ENCODE measurements at places on chromosomes 11 and 22. TPM values are rescaled to one million over a fixed set of nuclear protein-coding genes. Genes with fewer than 3 reads are reported as not detected.
A peak's percentile ranks its signal among the peaks of the same experiment; 100 is the strongest.

Gene TRPC6
- 1.4 TPM for total RNA-seq

- no peak for DNase-seq
These were observed 16.8 kb downstream of the CUL5 start for GRCh38 chr11:108025387-108026080.

GRCh38 chr11:134883484-134883883 is 471.4 kb upstream of the B3GAT1 start:
- no peak for DNase-seq

DNA sequence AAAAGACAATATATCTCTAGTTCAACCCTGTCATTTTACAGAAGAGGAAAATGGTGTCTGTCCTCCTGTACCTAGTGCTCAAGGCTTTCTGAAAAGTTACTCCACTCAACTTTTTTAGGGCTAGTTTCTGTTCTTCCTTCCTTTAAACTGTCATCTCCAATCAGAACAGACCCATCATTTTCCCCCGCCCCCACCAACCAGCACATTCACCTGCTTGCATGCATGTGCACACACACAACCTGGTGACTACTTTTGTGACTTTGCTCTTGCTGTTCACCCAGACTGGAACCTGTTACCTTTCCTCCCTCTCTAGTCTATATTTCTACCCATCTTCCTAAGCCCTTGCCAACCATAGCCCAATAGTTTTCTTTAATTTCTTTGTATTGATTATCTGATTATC is 5.6 kb downstream of the FBXO7 start:
- DNase-seq = no peak

DNA sequence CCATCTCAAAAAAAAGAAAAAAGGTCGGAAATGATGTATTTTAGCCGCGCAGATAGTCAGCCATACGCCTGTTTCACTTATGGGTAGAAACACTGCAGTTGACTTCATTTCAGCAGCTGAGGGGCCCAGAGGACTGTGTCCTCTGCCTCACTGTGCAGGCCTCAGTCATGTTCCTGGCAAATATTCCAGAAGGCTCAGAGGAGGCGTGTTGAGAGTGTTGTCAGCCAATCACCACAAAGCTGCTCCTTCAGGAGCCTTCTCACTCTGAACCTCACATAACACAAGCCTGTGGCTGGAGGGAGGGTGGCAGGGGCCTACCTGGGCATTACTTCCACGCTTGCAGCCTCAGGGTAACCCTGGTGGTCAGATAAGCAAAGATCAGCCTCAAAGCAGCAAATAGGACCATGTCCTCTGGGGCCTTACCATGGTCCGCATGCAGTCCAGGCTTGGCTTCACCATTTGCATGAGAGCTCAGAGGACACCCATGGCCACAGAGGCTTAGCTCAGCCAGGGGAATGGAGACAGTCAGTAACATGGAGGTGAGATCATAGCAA is 17.3 kb upstream of the TREH start:
- DNase-seq = no peak

- DNase-seq = no peak
These were observed 18.2 kb downstream of the ST14 start for GRCh38 chr11:130177782-130178181.

DNA sequence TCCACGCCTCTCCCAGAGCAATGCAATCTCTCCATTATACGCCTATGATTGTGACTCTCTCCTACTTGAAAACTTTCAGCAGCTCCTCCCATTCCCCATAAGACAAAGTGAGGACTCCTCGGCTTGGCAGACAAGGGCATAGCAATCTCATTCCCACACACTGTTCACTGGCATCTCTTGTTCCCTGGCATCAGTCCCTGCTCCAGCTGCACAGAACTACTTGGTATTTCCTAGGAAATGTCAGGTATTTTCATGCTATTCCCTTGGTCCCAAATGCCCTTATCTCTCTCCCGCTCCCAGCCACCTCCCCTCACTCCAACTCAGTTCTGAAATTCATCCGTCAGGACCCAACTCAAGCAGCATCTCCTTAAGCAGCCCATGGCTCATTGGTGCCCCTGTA is 28.4 kb downstream of the TMPRSS5 start:
- DNase-seq = no peak

GRCh38 chr22:43236411-43237166 is 49.7 kb upstream of the TTLL12 start:
- no peak for DNase-seq

DNA sequence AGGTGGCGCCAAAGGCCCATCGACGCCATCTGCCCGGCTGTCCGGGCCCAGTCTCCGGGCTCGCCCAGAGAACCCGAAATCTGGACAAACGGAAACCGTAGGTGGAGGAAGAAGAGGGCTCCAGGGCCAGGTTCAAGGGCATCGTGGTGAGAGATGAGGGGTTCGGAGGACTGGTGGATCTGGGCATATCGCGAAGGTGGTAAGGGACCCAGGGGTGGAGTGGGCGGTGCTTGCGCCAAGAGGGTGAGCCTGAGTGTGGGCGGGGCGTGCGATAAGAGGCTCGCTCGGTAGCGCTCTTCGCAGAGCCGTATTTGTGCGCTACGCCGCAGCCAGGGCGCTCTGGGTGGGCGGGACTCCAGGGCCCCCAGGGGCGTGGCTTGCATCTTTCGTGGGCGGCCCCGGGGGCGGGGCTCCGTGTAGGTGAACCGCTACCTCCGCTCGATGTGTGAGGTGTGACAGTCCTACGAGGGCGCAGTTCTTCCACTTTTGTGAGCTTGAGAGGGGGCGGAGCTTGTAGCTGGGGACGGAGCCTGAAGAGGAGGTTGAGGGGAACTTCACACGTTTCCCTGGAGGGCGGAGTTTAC is 4.8 kb downstream of the CD248 start:
- DNase-seq = peak; percentile 93

DNA sequence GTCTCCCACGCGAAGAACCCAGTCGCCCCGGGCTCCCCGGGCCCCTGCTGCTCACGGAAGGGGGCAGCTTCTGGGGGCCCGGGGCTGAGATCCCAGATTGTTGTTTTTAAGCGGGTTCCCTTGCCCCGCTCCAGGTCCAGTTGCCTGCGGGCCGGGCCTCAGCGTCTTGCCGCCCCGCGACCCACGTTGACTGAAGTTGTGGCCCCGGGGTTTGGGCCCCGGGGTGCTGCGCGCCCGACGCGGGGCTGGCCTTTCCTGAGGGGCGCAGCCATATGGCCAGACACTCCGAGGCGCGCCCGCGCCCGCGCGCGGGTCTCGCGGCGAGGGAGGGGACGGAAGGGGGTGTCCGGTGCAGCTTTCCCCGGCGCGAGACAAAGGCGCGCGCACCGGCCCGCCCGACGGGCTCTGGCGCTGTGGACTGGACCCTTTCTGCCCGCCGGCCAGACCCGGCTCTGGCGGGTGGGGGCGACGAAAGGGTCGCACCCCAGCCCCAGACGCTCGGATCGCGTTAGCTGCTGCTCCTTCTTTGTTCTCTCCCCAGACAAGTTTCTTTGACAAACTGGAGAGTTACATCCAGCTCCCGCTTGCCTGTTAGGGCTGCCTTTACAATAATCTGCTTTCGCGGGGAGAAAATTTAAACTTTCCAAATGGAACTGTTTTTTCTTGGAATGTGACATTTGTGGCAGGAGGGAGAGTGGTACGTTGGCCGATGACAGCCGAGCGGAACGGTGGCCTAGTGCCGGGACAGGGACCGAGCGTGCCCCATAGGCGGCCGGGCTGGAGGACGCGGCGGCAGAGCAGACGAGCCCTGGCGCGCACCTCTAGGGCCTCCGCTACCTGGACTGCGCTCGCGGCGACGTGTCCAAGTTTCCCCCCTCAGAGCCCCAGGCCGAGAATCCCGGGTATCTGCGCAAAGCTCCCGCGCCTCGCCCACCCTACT is 716 bp downstream of the AMOTL1 start:
- DNase-seq = peak; percentile 40
